ENCODE measurements at places on chromosomes 4 and X.
A peak's percentile ranks its signal among the peaks of the same experiment; 100 is the strongest.

DNA sequence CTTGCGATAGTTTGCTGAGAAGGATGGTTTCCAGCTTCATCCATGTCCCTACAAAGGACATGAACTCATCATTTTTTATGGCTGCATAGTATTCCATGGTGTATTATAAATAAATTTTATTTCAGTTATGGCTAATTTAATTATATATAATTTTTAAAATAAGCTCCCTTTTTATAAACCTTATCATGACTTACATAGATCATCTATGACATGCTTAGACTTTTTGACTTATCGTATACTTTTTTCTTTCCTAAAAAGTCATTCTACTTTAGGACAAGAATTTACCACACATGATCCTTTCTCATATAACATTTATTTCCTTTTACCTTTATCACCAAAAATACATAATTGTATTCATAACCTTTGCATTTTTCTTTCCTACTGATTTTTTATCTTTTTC is 376.5 kb downstream of the CCSER1 start:
- DNase-seq = no peak

GRCh38 chrX:30898886-30899285 is 9.8 kb upstream of the TAB3 start:
- DNase-seq = no peak

DNA sequence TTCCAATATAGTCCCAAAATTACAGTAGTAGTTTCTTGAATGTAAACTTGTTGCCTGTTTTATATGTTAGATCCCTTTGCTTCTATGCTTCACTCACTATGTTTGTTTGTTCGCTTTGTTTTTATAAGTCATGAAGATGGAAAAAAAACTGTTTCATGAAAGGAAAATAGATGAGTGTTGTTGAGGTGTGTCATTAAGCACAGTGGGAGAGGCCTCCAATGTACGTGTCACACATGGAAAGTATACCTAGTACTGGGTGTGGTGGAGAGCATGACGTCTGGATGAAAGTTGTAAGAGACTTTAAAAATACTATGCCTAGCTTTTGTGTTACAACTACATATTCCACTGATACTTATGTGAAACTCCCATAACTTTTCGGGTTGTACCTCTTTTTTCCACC is 28.4 kb downstream of the PLS3 start:
- no peak for DNase-seq

GRCh38 chrX:103533511-103534216 is 14.4 kb upstream of the RAB40A start:
- no peak for DNase-seq

- no peak for DNase-seq
Measured at GRCh38 chrX:82237328-82237727, 1035.4 kb downstream of the SH3BGRL start.

DNA sequence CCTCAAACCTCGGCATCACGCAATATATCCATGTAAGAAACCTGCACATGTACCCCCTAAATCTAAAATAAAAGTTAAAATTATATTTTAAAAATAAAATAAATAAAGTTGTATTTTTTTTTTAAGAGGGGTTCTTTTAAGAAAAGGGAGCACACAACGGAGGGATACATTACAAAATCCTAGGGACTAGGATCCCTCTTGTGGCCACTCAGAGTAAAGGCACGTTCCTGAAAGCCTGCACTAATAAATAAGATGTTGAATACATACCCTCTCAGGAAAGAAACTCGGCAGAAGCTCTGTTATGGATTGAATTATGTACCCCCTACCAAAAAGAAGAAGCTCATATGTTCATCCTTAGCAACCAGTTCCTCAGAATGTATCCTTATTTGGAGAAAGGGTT is 50.9 kb upstream of the PRDX4 start:
- DNase-seq = no peak

DNA sequence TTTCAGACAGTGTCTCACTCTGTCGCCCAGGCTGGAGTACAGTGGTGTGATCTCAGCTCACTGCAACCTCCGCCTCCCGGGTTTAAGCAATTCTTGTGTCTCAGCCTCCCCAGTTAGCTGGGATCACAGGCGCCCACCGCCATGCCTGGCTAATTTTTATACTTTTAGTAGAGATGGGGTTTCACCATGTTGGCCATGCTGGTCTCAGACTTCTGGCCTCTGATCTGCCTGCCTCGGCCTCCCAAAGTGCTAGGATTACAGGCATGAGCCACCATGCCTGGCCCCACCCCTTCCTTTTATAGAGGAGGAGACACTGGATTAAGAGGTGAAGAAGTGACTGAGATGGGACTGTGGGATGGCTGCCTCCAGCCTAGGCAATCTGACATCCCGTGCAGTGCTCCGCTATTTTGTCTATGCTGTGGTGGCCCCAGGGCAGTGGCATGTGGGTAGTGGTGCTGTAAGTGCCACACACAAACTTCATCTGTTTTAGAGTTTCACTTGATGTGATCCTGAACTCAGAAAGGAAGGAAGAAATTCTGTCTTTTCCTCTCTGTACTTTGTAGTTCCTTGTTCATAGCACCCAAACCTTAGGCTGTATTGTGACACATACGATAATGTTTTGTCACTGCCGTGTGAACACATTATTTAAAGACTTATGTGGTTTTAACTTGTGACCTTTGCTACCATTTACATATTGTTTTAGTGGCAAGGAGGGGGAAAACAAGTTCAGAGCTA is 48.9 kb downstream of the FNIP2 start:
- no peak for DNase-seq

DNA sequence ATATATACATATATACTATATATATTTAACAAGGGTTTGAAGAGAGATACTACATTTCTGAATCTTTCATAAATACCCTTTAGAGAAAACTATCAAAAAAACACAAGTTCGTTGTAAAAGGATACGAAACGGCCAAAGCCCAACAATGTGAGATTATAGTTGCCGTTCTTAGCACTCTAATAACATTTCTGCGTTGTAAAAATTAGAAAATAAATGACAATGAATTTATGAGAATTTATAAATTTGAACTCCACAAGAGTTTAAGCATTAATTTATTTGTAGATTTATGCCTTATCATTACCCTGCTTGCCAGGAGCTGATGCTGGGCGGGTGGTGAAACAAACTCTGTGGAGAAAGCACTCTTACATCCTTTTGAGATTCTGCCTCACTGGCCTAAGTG is 1.1 kb downstream of the WDR17 start:
- DNase-seq = no peak

DNA sequence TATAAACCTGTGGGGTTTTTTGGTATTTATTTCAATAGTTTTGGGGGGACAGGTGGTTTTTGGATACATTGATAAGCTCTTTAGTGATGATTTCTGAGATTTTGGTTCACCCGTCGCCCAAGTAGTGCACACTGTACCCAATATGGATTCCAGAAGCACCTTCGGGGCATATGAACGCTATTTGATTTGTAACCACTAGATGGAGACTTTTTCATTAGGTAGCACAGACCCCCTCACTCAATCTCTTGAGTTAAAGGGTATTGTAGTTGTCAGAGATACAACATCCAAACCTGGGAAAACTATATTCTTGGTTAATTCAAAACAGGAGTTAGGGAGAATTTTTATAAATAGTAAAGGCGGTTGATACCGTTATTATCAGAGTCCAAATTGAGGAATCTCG is 79.8 kb downstream of the SPANXN3 start:
- no peak for DNase-seq

DNA sequence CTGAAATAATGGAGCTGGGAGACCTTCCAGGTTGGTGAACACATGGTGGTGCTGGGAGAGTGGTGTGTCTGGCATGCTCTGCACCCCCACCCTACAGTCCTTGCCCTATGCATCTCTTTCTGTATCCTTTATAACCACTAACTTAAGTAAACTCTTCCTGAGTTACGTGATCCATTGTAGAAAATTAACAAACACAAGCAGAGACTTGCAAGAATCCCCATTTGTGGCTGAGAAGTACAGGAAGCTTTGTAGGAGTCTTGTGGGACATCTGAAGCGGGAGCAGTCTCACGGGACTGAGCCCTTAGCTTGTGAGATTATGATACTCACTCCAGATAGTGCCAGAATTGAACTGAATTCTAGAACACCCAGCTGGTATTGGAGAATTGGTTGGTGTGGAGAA is 14.3 kb upstream of the FAM13A start:
- no peak for DNase-seq

DNA sequence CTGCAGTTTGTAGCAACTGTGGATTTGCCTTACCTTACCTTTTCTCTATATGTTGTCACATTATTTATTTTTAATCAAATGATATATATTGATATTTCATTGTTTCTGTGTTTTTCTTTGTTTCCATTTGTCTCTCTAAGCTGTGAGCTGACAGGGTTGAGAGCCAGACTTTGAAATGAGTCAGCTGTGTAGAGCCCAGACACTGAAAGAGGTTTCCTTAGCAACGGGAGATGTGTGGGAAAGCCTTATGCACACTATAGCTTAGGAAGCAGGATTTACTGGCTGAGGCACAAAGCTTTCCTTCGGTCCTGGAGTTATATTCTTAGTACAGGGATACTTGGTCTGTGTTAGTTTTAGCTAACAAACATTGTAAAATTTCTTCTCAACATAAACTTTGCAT is 192.2 kb downstream of the FGF13 start:
- no peak for DNase-seq

- DNase-seq = no peak
Measured at GRCh38 chr4:140793291-140793690, 37.1 kb upstream of the TBC1D9 start.

GRCh38 chrX:120402369-120402768 is 40.5 kb downstream of the ATP1B4 start:
- DNase-seq = no peak

DNA sequence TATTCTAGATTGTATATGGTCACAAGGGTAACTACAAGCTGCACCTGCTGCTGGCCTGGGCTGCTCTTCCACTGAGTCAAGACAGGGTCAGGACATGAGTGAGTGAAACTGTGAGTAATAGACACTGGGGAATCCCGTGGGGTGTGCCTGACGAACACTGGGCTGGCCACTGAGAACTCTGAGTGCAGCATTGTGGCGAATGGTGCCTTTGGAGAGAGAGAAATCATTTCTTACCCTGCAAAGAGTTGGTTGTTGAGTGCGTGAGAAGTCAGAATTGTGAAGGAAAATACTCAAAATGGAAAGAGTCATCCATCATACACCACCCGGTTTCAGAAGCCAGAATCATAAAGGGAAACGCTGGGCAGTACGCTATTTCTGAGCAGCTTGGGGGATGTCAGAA is 43.1 kb upstream of the LSM6 start:
- DNase-seq = peak; percentile 37

DNA sequence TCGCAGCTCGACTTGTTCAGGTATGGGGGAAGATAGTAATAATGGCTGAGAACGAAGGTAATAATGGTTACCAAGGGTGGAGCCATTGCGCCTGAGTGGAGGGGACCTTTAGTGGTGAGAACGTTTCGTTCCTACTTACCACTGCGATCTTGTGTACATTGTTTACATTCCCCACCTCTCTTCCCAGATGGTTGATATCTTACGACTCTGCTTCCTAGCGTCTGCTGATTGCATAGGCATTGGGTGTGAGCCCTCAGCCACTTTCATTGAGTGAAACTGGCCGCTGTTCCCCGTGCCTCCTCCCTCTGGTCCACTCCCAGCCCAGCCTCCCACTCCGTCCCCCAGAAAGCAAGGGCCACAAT is 850 bp downstream of the IGBP1 start:
- DNase-seq = no peak

- no peak for DNase-seq
Measured at GRCh38 chrX:68421636-68422035, 11.7 kb downstream of the OPHN1 start.

- no peak for DNase-seq
Measured at GRCh38 chr4:26647523-26648224, 63.8 kb downstream of the TBC1D19 start.

GRCh38 chr4:154559494-154560418 is 3.1 kb upstream of the FGB start:
- DNase-seq = peak; percentile 15

DNA sequence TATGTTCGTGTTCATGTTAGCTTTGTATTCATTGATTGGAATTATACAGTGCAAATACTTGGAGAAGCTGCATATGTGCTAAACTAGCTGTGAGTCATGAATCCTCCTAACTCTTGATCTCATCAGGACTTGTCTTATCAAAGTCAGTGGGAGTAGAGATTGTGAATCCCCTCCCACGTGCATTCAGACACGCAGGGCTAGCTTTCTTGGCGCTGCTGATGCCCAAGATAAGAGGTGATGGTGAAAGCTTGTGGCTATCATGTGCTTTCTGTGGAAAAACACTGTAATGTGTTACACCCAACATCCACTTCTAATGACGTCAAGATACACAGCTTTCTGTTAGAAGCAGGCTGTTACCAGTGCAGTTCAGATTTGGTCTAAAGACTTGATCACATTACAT is 348.7 kb upstream of the HAND2 start:
- no peak for DNase-seq

DNA sequence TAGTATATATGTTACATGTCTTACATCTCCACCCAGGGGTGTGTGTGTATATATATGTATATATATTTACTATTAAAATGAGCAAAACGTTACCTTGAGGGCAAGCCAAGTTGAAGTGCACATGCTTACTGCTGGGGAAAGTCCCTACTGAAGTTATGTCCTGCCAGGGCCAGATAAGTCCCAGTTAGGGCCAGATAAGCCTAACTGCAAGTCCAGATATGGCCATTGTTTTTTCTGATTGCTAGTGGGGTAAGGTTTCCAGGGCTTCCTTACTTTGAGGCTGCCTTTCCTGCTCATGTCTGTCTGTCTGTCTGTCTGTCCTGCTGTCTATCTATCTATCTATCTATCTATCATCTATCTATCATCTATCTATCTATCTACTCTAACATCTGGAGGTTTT is 19.3 kb upstream of the ZNF81 start:
- DNase-seq = no peak

GRCh38 chr4:87073199-87074120 is 138.6 kb downstream of the AFF1 start:
- DNase-seq = no peak

DNA sequence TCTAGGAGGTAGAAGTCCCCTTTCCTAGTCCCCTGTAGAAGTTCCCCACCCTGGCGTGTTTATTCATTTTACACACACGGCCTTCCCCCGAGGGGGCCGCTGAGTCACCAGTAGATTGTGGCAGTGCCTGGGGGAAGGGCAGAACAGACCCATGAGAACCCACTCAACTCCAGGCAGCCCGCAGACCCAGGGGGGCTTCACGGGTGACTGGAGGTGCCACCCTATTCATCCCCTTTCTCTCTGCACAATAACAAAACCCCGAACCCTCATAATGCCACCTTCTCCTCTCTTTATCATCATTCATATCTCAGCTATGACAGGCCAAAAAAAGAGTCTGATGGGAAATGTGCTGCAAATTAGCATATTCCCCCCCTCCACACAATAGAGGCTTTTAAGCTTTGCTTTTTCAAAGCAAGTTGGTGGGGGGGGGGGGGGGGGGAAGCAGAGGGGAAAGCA is 20.4 kb upstream of the GPM6B start:
- DNase-seq = no peak

DNA sequence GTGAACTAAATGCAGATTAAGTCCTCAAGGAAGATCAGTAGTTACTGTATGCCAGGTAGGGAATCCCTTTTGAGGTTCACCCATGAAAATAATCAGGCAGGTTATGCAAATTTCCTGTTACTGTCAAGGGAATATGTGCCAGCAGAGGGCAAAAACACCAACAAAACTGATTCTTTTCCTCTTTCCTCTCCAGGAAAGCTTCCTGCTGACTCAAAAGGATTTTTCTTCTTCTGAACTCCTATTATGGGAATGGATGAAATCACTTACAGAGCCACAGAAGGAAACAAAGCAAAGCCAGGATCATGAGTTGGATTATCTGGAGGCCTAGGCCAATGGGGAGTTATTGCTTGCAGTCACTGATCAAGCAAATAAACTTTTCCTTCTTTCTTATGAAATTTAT is 49.7 kb downstream of the TMPRSS11F start:
- DNase-seq = no peak
